ENCODE measurements at places on chromosomes 11 and 22.

GRCh38 chr22:39292561-39293074 is 26.8 kb downstream of the RPL3 start:
- peak; percentile 72 for DNase-seq

- no peak for DNase-seq
Observed at GRCh38 chr11:111001081-111001430, 244.5 kb upstream of the POU2AF2 start.

- no peak for DNase-seq
Observed at GRCh38 chr22:39184586-39185577, 32.4 kb upstream of the CBX7 start.

- DNase-seq: no peak
Observed at GRCh38 chr11:19344661-19345518, 104.1 kb upstream of the E2F8 start.

DNA sequence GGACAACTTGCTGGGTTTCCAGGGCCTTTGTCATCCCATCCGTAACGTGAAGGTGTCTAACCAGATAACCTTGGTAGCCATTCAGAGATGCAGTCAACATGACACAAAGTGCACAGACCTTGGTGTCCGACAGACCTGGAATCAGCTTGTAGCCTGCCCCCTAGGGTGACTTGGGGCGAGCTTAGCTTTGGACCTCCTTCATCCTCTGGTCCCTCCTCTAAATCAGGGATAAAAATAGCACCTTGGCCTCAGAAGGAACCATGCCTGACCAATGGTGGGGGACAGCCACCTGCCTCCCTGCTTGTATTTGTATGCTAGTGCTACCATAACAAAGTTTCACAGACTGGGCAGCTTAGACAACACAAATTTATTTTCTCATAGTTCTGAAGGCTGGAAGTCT is 3.7 kb downstream of the SNRPD3 start:
- no peak for DNase-seq

GRCh38 chr11:16543642-16544041 is 187.3 kb upstream of the SOX6 start:
- DNase-seq: no peak

- no peak for DNase-seq
Observed at GRCh38 chr11:116558504-116559211, 214.1 kb downstream of the BUD13 start.

GRCh38 chr11:125375146-125375545 is 120.9 kb downstream of the FEZ1 start:
- DNase-seq: no peak

DNA sequence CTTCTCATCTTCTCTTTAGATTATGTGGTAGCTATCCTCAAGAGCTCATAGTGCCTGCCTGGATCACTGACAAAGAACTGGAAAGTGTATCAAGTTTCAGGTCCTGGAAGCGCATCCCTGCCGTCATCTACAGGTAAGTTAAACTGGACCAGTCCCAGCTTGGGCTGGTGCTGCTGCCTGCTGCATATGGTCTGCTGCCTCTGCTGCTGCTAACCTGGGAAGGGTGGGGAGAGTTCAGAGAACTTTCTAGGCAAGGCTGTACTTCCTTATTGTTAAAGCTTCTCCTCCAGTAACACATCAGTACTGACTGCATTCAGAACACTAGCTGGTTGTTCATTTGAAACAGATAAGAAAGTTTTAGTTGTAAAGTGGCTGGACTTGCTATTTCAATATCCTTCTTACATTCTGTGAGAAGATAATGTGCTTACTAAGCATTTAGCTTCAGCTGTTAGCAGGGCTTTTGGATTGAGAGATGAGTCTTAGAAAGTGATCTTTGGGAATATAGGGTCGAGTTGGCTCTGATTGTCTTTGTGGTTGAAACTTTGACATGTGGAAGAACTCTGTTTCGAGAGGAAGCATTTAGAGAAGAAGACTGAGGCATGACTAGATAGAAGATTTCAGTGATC is 77.3 kb upstream of the HORMAD2 start:
- DNase-seq: no peak

DNA sequence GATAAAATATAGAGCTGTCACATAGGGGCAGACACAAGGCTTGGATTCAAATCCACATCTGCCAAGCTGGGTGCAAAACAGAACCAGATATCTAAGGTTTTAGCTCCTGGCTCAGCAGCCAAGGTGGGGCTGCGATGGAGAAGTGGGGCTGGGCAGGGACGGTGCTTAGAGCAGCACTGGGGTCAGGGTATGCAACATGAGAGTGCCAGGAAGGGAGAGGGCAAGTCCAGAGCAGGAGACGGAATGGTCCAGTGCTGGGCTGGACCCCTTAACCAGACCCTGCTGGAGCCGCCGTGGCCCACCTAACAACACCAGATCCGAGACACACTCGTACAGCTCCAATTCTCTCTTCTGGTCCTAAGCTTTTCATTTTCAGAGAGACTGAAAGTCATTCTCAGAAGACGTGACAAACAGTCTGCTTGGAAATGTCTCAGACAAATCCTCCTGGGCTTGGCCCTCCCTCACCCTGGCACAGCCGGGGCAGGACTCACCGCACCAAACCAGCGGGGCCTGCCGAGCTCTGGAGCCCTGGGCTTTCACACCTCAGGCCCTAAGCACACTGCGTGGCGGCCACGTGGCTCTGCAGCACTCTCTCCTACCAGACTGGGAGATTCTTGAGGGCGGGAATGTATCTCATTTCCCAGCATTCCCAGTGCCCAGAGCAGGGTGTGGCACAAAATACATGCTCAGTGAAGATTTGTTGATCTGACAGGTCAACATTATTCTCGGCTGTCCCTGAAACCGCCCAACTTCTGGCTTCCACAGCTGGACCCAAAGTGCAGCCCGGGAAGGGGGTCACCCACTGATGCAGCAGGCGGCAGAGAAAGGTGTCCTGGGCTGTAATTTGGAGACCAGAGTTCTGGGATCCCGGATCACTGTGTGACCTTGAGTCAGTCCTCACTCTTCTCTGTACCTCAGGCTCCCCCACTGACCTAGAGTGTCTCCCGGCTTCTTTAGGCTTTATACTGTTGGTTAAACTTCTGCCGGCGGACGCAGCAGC is 11.6 kb downstream of the LRRC32 start:
- no peak for DNase-seq

DNA sequence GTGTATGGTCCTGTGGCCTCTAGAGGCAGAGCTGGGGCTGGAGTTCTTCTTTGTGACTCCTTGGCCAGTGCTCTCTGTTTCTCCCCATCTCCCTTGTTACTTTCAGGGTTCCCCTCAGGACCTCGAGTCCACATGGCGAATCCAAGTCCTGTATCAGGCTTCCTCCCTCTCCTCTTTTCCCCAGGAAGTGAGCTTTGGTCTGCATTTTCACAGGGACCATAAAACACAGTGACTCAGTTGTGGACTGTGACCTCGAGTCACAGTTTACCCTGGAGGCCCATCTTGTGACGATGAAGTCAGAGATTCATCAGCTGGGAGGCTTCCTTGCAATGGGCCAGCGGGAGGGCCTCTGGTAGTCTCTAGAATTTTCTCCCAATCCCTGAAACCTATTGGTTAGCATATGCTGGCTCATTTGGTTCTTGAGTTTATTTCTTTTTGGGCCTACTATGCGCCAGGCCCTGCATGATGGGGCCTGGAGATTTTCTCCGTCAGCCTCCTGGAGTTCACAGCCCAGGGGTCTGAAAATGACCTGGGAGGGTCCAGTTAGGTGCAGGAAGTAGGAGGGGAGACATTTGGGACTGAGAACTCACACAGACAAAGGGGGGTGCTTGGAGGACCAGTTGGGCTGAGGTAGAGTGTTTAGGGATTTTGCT is 100.8 kb downstream of the KIAA1671 start:
- no peak for DNase-seq

- no peak for DNase-seq
Observed at GRCh38 chr11:32705309-32706033, 89.0 kb downstream of the CCDC73 start.

GRCh38 chr11:69598147-69598546 is 42.8 kb upstream of the CCND1 start:
- DNase-seq: no peak

DNA sequence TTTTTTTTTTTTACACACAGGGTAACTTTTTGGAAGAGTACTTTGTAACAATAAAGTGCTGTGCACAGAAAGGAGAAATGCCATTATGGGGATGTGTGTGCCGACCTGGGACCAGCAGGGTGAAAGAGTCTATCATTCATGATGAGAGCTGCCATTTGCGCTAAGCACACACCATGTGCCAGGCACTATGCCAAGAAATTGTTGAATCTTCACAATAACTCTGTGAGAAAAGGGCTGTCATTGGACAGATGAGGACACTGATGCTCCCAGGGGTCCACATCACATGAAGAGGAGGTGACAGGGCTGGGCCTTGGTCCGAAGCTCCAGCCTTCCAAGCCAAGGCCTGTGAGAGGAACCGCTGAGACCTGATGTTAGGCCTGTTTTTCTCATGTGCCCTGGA is 5.6 kb downstream of the DUSP18 start:
- DNase-seq: no peak

GRCh38 chr11:101726988-101727387 is 143.2 kb upstream of the TRPC6 start:
- no peak for DNase-seq

- DNase-seq: no peak
Observed at GRCh38 chr22:20957683-20958431, 9.2 kb upstream of the AIFM3 start.

- no peak for DNase-seq
Observed at GRCh38 chr11:76601272-76601671, 69.3 kb downstream of the LRRC32 start.

DNA sequence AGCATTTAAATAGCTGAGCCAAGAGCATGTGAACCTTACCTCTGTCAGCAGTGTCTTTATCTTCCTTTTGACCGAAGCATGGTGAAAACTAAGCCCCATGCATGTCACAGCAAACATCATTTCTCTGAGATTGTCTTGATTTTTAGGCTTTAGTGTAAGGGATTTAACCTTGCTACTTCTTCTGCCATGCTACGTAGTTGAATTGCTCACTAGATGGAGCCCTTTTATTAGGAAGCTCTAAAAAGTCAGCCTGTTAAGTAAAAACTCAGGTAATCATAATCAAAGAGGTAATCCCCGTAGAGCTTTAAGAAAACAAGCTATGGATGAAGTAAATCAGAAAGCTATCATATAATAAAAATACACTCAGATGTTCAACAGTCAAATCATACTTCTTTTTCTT is 149.5 kb downstream of the PGR start:
- DNase-seq: no peak
